Pulmonary artery endothelial cell (primary cell): ENCODE measurements at places on chromosomes 6 and 20. TPM values are rescaled to one million over a fixed set of nuclear protein-coding genes. Genes with fewer than 3 reads are reported as not detected.

SLPI gene
- total RNA-seq, result 0.18 TPM in 1 of 2 replicates, not detected in the other

NINL gene
- total RNA-seq, result 6.9 and 10.1 TPM in 2 replicates

FAM209A gene
- not detected in 2 replicates for total RNA-seq

GSTA2 gene
- total RNA-seq, result not detected in 2 replicates

PDYN gene
- total RNA-seq, result not detected in 2 replicates

C6orf52 gene
- total RNA-seq, result 0.26 TPM in 1 of 2 replicates, not detected in the other

BPIFB1 gene
- total RNA-seq, result not detected in 2 replicates

SOX12 gene
- 4.3 and 5.6 TPM in 2 replicates for total RNA-seq

GCNT2 gene
- 3.1 and 14.6 TPM in 2 replicates for total RNA-seq

SCAF8 gene
- total RNA-seq, result 19.5 and 21.8 TPM in 2 replicates

ARMH2 gene
- not detected in 2 replicates for total RNA-seq

IPCEF1 gene
- total RNA-seq, result under 0.01 and 0.11 TPM in 2 replicates

EFCAB8 gene
- 0.04 and 0.07 TPM in 2 replicates for total RNA-seq

ERVFRD-1 gene
- total RNA-seq, result 0.04 TPM in 1 of 2 replicates, not detected in the other

ACSS1 gene
- total RNA-seq, result 5.9 and 22.0 TPM in 2 replicates

RNF114 gene
- total RNA-seq, result 33.2 and 40.8 TPM in 2 replicates

MCCD1 gene
- not detected in 2 replicates for total RNA-seq

NFATC2 gene
- total RNA-seq, result 1.6 and 1.7 TPM in 2 replicates

RAET1E gene
- total RNA-seq, result under 0.01 and 0.07 TPM in 2 replicates

ID1 gene
- 180 and 213 TPM in 2 replicates for total RNA-seq

LHFPL5 gene
- not detected in 2 replicates for total RNA-seq

GPSM3 gene
- total RNA-seq, result 6.0 and 7.1 TPM in 2 replicates

CRIP3 gene
- not detected in 2 replicates for total RNA-seq

PROKR2 gene
- total RNA-seq, result not detected in 2 replicates

MYB gene
- total RNA-seq, result 0.13 and 0.18 TPM in 2 replicates

OVOL2 gene
- total RNA-seq, result not detected in 2 replicates

KCNK5 gene
- not detected in 2 replicates for total RNA-seq

SHLD1 gene
- total RNA-seq, result 1.7 and 2.6 TPM in 2 replicates

MACROD2 gene
- total RNA-seq, result 0.46 and 0.95 TPM in 2 replicates

ATP9A gene
- total RNA-seq, result 31.1 TPM in 2 replicates

LRRN4 gene
- total RNA-seq, result not detected in 2 replicates

HLA-DPB1 gene
- total RNA-seq, result 0.46 and 10.3 TPM in 2 replicates

FAM83C gene
- total RNA-seq, result not detected in 2 replicates

OPRL1 gene
- 2.0 and 2.6 TPM in 2 replicates for total RNA-seq

OLIG3 gene
- not detected in 2 replicates for total RNA-seq

GFRA4 gene
- total RNA-seq, result not detected in 2 replicates

CDSN gene
- total RNA-seq, result not detected in 2 replicates

BHLHE23 gene
- not detected in 2 replicates for total RNA-seq

PSORS1C2 gene
- total RNA-seq, result not detected in 2 replicates

GGTLC1 gene
- not detected in 2 replicates for total RNA-seq

PBX2 gene
- total RNA-seq, result 41.8 and 48.7 TPM in 2 replicates

NTSR1 gene
- total RNA-seq, result 1.8 and 2.2 TPM in 2 replicates

PRRT1 gene
- total RNA-seq, result 0.07 TPM in 1 of 2 replicates, not detected in the other

SKIC2 gene
- 42.9 and 49.6 TPM in 2 replicates for total RNA-seq
